ENCODE measurements at places on chromosomes 6 and 20.

DNA sequence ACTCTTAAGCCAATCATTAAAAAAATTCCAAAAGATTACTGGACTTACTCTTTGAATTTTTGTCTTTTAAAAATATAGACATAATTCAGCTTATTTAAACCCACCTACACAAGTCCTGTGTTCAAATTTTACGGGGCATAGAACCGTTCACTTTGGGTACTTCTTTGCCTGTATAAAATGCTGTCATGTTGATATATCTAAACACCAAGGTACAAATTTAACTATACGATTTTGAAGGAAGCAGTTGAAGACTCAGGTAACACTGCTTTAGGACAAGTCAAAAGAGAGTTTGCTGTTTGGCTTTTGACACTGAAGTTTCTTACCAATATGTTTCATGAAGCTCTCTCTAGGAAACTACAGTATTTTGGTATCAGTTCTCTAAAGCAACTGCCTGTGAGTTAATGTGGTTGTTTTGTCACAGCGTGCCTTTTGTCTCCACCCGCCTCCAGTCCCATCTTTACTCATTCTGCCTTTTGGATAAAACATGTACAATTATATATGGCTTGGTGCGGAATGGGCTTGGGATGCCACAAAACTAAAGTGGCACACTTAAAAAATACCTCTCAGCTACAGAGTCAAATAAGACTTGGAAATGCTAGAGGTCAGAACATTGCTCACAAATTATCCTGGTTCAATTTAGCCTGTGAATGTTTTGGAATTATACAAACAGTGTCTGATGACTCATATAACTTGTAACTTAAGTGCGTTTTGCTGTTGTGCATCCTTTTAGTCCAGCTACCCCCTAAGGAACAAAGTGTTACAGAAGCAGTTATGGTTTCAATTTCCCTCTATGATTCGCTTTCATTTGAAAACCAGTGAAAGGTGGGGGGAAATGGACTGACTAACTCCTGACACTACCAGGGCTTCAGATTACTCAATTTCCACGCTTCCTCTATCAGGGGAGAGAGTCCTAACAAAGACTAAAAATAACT, 38.7 kb downstream of the RGS17 start:
- H3K27me3 ChIP-seq, result no peaks in the 10 kb centered on the region
- no peaks in the 10 kb centered on the region for H3K4me1 ChIP-seq
- no peaks in the 10 kb centered on the region for H3K36me3 ChIP-seq

- no peak overlapping the region for H3K27ac ChIP-seq
Measured at GRCh38 chr6:52498538-52499017, 78.3 kb downstream of the TRAM2 start.

- no peaks in the 10 kb centered on the region for H3K27me3 ChIP-seq
- H3K4me3 ChIP-seq, result no peak overlapping the region
- no peaks in the 10 kb centered on the region for H3K36me3 ChIP-seq
- no peaks in the 10 kb centered on the region for H3K4me1 ChIP-seq
- H3K27ac ChIP-seq, result no peak overlapping the region
- no peak for DNase-seq
Measured at GRCh38 chr20:6490849-6491248, 276.6 kb upstream of the BMP2 start.

DNA sequence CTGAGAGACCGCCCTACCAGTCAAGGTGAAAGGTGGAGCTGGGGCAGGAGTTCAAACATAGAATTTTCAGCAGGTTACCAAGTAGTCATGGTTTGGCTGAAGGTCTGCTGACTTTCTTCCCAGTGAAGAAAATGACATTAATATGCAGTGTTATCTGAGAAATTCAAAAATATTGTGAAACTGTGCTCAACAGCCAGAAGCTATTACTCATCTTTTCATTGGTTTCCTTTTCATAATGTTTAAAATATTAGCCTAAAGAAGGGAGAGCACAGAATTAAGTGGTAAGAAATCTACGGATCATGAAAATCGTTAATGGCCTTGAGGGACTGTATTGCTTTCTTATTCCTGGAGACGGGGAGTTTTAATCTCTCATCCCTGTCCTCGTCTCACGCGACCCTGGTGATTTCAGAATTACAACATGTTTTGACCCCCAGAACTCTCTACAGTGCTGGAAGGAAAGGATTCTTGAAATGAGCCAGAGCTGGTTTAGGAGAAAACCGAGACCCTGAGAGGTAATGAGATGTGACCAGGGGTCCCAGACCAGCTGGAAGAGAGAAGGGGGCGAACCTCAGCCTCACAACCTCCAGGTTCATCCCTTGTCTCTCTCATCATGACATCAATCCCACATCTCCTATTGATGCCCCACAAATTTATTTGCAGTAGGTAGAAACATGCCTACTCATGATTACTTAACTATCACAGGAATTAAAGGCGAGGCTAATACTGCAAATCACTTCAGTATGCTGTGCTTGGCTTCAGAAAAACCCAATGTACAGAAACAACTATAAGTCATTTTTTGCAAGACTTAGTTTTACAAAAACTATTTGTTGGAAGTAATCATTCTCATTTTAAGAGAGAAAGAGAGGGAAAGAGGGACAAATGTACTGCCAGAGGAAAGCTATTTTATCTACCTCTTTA, 209.5 kb downstream of the FNDC1 start:
- H3K27ac ChIP-seq, result no peak overlapping the region
- H3K36me3 ChIP-seq, result no peaks in the 10 kb centered on the region
- DNase-seq, result no peak
- no peaks in the 10 kb centered on the region for H3K27me3 ChIP-seq
- H3K4me1 ChIP-seq, result no peaks in the 10 kb centered on the region

DNA sequence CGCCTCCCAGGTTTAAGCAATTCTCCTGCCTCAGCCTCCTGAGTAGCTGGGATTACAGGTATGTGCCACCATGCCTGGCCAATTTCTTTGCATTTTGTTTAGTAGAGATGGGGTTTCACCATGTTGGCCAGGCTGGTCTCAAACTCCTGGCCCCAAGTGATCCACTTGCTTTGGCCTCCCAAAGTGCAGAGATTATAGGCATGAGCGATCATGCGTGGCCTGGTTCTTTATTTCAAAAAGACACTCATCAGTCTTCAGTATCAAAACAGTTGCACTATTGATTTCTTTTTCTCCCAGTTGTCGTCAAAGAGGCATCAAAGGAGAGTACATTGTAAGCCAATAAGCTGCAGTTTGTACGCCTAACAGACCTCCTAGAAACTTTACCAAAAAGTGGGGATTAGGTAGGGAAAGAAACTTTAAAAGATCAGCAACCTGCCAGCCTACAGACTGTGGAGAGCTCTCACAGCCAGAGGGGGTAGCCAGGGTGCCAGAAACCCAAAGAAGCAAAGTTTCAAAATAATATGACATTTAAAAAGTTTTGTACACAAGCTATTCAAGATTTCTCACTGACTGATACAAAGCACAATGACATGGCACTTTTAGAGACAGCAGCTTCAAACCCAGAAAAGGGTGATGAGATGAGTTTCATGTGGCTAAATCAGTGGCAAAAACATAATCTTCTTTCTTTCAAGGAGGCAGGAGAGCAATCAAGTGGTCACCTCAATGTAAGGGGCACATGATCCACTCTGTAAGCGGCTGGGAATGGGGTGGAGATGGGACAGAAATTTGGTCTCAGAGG, 83.0 kb upstream of the RALY start:
- no peak overlapping the region for H3K4me3 ChIP-seq
- no peak overlapping the region for H3K27ac ChIP-seq
- H3K4me1 ChIP-seq, result peaks cover 2% of the 10 kb centered on the region
- no peak for DNase-seq
- no peaks in the 10 kb centered on the region for H3K36me3 ChIP-seq

DNA sequence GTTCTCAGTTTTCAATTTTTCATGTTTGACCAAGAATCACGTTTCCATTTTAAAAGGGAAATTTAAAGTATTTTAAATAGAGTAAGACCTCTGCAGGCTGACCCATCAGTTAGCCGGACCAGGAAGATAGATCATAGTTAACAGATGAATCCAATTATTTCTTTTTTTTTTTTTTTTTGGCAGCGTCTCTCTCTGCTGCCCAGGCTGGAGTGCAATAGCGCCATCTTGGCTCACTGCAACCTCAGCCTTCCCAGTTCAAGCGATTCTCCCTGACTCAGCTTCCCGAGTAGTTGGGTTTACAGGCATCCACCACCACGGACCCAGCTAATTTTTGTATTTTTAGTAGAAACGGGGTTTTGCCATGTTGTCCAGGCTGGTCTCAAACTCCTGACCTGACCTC, 256.7 kb upstream of the CNR1 start:
- H3K27ac ChIP-seq, result no peak overlapping the region
- H3K4me1 ChIP-seq, result no peaks in the 10 kb centered on the region
- no peak overlapping the region for H3K4me3 ChIP-seq

- H3K27me3 ChIP-seq, result no peaks in the 10 kb centered on the region
- H3K4me1 ChIP-seq, result no peaks in the 10 kb centered on the region
- no peak overlapping the region for H3K27ac ChIP-seq
- no peaks in the 10 kb centered on the region for H3K36me3 ChIP-seq
Measured at GRCh38 chr6:71157345-71157744, 131.3 kb upstream of the OGFRL1 start.

- peaks cover 40% of the 10 kb centered on the region for H3K36me3 ChIP-seq
- H3K4me1 ChIP-seq, result no peaks in the 10 kb centered on the region
- H3K4me3 ChIP-seq, result no peak overlapping the region
- H3K27ac ChIP-seq, result no peak overlapping the region
Measured at GRCh38 chr6:31888276-31889258, 8.9 kb downstream of the EHMT2 start.
